ENCODE measurements at places on chromosomes 3 and 15.

GRCh38 chr3:25266677-25267076, 161.4 kb upstream of the RARB start:
- no peak for DNase-seq

DNA sequence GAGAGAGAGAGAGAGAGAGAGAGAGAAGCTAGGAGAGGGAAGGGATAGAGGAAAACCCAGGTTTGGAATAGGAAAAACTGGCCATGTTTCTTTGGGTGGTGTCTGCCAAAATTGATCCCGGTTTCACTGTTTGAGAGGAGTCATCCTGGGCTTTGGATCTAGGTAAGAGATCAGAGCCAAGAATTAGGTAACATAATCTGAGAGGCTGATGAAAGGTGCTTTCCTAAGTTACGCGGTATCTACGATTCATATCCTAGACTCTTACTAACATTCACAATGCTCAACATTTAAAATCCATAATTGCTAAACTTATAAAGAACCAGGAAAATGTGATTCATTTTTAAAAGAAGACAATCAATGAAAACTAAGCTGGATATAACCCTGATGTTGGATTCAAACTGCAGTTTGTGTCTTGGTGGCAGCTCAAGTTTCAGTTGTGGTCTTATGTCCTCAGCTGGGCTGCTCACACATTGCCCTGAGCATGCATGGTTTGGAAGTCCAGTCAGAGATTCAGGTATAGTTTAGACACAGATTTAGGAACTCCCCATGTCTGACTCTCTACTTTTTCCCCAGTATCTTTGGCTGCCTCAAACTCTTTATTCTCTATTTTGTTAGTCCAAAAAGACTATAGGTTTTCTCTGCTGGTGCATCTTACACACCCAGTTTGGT, 42.5 kb upstream of the FMN1 start:
- DNase-seq = no peak

DNA sequence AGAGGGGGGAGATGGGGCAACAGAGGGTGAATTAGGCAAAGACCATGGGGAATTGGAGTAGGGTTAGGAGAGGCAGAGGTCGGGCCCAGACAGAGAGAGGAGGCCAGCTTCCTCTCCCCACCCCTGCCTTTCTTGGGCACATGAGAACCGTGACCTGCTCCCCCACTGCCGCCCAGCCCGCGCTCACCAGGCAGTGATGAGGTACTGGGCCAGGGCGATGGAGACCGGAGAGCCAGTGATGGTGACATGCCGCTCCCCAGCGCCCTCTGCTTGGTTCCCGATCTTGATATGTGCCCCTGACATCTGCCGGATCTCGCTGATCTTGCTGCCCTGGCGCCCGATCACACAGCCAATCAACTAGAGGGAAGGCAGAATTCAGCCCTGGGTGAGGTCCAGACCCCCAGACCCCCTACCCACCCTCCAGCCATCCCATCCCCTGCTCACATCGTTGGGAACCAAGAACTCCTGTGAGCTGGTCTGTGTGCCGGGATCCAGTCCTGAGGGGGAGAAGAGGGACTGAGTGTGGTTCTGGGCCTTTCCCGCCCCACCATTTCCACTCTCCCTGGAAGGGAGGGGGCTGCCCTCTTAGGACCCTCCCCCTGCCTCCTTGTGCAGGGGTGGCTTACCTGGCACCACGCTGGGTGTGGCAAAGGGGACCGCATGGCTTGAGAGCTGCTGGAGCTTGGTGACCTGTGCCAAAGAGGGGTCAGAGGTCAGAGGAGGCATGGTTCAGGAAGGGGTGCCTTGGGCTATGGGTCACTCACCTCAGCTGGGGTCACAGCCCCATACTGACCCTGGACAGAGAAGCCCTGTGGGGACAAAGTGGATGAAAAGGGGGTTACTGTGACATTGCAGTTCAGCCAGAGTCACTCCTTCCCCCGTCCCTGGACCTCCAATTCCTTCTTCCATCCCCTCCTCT, 3.7 kb downstream of the GPR62 start:
- DNase-seq = no peak

- DNase-seq = no peak
These were observed 755.2 kb downstream of the NR2F2 start for GRCh38 chr15:97085731-97086130.

DNA sequence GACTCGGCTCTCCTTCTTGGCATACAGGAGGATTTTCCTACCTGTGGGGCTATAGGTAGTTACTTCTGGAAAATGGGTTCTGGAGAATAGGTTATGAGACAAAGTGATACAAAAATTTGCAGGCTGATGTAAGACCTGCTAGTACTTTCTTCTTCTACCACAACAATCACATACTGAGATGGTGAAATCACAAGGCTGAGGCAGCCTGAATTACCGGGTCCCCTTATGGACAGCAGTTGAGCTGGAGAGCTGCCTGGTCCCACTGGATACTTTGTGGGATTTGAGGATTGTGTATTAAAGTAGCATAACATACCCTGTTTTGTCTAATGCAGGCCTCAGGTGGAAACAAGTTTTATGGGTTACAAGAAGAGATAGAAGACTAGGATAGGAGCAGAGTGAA, 86.5 kb upstream of the FAM98B start:
- no peak for DNase-seq

DNA sequence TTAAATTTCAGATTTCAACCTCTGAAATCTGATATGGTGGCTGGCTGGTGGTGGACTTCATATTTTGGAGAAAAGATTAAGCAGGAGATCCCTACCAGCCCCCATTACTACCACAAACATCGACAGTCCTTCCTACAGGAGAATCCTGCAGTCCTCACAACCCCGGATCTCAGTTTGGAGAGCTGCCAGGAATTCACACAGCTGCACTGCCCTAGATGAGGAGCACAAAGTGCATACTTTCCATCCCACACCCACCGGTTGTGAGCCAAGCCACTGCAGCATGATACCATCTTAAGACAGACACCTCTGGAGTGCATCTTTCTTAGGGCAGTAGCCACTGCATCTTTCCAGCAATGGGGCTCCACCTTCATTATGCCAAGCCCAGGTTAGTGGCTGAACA, 185.5 kb upstream of the GPR149 start:
- no peak for DNase-seq

GRCh38 chr3:21745966-21746365, 5.0 kb downstream of the ZNF385D start:
- DNase-seq = no peak

DNA sequence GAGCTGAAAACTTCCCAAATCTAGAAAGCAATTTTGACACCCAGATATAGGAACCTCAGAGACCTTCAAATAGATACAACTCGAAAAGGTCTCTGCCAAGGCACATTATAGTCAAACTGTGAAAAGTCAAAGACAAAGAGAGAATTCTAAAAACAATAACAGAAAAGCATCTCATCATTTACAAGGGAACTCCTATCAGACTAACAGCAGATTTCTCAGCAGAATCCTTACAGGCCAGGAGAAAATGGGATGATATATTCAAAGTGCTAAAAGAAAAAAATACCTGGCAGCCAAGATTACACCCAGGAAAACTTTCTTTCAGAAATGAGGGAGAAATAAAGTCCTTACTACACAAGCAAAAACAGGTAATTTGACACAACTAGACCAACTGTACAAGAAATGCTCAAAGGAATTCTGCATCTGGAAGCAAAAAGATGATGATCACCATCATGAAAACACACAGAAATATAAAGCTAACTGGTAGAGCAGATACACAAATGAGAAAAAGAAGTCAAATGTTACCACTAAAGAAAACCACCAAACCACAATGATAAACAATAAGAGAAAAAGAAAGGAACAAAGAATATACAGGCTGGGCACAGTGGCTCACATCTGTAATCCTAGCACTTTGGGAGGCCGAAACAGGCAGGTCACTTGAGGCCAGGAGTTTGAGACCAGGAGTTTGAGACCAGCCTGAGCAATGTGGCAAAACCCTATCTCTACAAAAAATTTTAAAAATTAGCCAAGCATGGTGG, 50.4 kb downstream of the ADAM10 start:
- DNase-seq = no peak

- no peak for DNase-seq
These were observed 49.2 kb upstream of the P3H2 start for GRCh38 chr3:190169877-190170276.

GRCh38 chr15:67943475-67943874, 103.6 kb upstream of the RNU6-1 start:
- no peak for DNase-seq

- no peak for DNase-seq
These were observed 277.9 kb downstream of the BBX start for GRCh38 chr3:107800710-107801109.

DNA sequence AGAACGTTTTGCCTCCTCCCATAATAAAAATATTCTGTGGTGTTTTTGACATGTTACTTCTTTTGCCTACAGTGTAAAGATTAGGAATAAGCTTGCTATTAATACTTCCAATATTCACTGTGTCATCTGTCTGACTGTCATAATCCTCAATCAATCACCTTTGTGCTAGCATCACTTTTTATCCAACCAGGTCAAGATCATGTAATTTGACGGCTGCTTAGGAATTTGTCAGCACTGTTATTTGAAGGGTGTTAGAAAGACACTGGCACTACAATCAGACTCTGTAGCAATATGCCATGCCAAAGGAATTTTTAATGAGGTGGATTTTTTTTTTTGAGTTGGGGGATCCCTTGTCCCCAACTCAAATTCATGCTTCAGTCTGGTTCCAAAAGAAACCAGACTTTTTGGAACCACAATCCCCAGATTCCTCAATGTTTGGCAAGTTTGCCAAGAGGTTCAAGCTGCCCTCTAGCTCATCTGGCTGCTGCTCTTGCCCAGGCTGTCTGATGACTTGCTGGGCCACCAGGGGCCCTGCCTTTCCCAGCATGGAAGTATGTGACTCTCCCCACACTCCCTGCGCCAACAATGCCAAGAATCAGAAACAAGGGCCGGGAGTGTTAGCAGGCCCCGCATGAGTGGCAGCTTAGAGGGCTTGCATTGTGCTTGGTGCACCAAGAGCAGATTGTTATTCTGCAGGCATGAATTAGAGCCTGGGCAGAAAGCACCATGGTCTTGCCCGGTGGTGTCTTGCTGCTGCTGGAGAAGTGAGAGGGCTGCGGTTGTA, 58.6 kb upstream of the TSC22D2 start:
- DNase-seq = no peak

DNA sequence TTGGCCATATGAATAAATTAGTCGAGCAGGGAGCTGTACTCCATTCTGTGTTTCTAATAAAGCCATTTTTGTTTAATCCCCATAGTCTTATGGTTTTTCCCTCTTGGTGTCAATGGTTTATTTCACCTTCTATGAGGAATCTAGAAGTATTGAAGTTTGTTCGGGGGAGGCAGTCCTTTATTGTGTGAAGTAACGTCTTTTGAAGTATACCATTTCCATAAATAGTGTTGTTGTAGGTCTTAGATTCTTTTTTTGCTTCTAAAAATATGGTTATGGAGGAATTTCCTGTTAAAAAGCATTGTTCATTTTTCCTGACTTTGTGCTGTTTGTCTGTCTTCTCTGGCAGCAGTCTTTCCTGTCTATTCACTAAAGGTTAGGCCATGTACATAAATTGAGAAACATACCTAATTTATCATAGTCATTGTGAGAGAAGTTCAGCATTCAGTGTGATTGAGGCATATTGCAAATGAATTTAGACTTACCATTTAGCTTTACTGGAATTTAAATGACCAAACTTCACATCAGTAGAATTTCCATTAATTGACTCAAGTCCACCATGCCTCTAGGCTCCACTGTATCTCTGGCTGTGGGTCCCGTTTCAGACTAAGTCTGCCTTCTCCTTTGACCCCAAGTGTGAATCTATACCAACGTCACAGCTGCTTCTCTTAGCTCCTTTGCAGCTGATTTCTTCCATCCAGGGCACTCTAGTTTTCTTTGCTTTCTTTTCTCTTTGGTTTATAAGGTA, 37.3 kb downstream of the YEATS2 start:
- no peak for DNase-seq

DNA sequence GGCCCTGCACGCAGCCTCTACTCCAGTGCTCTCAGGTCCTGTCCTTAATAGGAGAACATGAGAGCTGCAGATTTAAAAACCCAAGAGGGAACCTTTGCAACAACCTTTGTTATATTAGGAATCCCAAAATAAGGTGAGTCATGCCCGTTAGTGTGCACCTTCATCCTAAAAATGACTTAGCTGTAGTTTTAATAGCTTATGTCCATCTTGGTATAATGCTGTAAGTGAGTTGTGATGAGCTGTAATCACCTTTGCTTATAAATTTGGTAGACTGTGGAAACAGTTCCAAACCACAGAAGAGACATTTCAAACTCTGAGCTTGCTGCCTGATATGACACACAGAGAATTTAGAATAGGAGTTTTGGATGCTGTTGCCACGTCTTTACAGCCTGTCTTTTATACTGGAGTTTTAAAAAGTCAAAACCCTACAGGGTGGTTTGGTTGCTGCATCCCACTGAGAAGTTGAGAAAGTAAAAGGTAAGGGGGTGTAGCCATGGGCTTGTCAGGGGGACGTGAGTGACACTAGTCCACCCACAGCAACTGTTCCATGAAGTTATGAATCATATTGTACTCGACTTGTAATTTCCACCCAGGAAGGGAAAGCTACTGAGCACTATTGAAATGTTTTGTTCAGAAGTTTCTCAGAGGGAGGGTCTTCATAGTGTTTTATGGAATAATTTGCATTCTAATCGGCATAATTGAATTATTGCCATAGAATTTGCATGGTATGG, 27.4 kb upstream of the CD47 start:
- no peak for DNase-seq

- DNase-seq = no peak
These were observed 192.6 kb upstream of the LYSMD4 start for GRCh38 chr15:99925661-99926461.

DNA sequence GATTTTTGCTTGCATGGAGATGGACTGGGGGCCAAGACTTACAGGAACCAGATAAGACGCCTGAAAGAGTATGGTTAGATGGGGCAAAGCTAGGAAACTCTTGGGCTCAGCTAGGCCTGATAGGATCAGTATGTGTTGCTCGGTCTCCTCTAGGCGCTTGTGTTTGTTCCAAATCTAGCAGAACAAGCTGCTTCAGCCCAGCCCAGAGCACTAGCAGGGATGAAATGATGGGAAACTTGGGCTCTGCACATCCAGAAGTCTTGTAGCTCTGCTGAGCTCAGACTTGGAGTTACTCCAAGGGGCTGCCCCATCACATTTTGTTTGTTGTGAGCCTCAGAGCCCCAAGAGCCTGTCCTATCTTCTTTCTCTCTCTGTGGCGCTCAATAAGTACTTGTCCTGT, 34.7 kb downstream of the FOXL2 start:
- no peak for DNase-seq

- no peak for DNase-seq
These were observed 789 bp upstream of the SEC61A1 start for GRCh38 chr3:128051459-128051836.

Data from GM12891 (cell line).